CD4-positive, alpha-beta T cell treated with Interleukin-2 at 100 ng/mL for 4 hours (primary cell): ENCODE measurements at places on chromosomes 1 and 21.

GRCh38 chr1:66982561-66983260 is 57.9 kb downstream of the MIER1 start:
- DNase-seq = no peak

GRCh38 chr1:167454894-167455785 is 63.2 kb downstream of the CD247 start:
- DNase-seq = peak; percentile 73

DNA sequence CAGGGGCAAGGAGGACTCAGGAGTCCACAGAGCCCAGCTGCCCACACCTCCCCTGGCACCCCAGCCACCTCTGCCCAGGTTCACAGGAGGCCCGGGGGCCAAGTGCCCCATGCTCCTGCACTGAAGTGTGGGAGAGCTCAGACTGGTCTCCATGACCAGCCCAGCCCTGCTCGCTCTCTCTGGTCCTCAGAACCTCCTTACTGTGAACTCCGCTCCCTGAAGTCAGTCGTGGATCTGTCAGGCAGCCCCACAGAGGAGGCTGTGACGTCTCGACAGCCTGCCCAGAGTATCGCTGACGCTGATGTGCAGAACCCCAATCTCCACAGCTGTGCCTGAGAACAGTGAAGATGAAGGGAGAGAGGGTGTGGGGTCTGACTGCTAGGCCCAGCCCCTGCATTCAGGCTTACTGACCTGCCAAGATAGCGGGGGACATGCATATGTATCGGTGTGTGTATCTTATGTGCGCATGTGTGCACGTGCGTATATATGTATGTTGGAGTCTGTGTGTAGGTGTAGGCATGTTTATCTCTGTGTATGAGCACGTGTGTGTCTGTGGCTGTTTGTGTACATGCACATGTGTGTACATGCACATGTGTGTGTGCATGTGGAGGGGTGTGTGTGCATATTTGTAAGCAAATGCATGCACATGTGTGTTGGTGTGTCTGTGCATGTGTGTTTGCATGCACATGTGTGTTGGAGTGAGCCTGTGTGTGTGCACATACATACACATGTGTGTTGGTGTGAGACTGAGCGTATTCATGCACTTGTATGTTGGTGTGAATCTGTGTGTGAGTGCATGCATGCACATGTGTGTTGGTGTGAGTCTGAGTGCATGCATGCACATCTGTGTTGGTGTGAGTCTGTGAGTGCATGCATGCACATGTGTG is 118.5 kb upstream of the ARHGEF16 start:
- no peak for DNase-seq

DNA sequence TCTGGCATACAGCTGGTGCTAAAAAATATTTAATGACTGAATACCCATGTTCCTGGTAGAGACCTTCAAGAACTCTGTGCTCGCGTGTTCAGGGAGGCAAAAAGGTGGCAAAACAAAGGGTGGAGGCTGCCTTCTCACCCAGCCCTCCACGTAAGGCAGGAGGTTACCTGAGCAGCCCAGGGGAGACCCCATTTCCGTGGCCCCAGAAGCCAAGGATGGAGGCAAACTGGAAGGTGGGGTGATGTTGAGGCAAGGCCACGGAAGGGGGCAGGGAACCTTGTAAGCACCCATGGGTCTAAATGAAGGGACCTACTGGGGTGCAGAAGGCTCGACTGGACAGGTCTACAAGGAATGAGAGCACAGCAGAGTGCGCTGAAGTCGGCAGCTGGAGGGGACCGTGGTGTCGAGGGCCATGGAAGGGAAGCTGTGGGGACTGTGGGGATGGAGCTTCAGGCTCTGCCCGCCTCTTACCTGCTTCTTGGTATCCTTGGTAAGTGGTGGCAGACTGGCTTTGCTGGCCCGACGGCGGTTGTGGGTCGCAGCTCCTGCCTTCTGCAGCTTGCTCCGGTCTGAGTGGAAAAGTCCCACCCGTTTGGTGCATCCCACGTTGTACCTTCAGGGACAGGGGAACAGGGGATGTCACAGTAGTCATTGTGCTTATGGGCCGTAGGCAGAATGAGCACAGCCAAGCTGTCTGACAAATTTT is 8.9 kb upstream of the A3GALT2 start:
- no peak for DNase-seq

- no peak for DNase-seq
Observed at GRCh38 chr21:14495075-14495474, 51.0 kb downstream of the SAMSN1 start.

GRCh38 chr1:50416150-50416527 is 7.1 kb downstream of the DMRTA2 start:
- DNase-seq = no peak

GRCh38 chr1:2311184-2312032 is 79.9 kb downstream of the MORN1 start:
- DNase-seq = peak; percentile 48

- DNase-seq = no peak
Observed at GRCh38 chr1:26540351-26540750, 10.8 kb downstream of the RPS6KA1 start.

DNA sequence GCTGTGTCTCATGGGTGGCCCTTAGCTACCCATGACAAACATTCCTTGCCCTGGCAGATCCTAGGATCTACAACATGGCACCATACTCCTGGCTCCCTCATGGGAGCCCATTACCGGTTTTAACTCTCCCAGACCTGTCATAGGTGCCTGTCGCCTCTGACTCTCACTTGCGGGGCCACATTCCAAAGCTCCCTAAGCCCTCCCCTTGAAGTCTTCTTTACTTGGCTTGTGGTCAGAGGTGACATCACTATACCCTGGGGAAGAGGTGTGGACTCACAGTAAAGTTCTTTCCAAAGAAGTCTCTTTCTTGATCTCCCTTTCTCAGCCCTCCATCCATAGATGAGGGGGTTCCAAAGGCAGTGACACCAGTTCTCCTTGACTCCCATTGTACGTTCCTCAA is 5.4 kb upstream of the SLAMF9 start:
- no peak for DNase-seq

DNA sequence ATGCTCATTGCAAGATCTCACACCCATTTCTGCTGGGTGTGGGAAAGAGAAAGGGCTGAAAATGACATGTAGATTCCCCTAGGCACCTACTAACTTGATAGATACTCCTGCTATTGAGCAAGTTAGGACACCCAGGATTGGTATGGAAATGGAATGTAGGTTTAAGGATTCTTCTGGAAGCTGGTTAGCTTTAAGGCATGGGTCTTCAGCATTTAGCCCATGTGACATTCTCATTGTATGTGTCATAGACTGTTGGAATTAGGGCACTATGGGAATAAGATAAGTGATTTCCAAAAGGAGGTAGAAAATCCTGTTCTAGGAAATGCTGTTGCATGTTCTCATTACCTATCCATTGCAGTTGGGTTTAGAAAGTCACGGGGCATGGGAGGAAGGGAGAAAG is 76.2 kb downstream of the DISC1 start:
- DNase-seq = no peak

DNA sequence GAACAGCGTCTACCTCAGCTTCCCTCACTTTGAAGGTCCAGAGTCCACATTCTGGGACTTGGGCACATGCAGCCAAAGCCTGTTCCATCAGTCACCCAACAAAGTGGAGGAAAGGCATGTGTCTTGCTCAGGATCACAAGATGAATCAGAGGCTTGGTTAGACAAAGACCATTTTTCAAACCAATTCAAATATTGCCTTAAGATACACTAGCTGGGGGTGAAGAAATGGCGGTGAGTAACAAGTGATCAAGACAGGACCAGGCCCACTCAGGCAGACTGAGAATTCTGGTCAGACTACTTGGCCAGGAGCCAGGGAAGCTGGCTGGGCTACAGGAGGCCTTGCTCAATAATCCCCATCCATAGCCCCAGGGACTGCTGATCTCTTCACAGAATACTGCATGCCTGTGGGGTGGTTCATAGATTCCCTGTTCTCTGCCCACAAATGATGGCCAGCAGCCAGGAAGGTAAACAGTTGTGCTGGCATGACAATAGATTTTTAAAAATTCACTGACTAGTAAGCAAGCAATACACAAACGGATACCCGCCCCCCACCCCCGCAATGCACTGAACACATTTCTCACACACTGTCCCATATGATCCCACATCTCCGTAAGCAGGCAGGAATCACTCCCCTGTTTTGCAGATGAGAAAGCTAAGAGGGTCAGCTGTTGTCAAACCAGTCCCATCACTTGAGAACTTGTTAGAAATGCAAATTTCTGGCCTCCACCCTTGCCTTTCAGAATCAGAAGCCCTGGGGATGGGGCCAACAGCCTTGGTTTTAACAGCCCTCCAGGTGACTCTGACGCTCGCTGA is 27.2 kb downstream of the ERI3 start:
- no peak for DNase-seq

- no peak for DNase-seq
Observed at GRCh38 chr1:169163059-169163458, 56.6 kb downstream of the ATP1B1 start.

DNA sequence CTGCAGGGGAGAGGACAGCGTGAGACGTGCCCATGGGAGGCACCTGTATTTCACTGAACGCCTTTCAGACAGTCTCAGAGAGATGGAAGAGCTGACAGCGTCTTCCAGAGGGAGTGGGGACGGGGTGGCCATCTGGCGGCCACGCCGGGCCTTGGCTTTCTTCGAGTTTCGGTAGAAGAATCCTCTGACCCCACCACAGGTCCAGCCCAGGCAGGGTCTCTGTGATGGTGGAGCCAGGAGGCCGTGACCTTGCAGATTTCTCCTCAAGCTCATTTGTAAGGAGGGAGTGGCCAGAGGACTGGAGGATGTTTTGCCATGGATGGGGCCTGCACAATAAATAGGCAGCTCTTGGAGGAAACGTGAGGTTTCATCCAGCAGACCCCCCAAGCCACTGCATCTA is 47.6 kb upstream of the ADARB1 start:
- DNase-seq = no peak

DNA sequence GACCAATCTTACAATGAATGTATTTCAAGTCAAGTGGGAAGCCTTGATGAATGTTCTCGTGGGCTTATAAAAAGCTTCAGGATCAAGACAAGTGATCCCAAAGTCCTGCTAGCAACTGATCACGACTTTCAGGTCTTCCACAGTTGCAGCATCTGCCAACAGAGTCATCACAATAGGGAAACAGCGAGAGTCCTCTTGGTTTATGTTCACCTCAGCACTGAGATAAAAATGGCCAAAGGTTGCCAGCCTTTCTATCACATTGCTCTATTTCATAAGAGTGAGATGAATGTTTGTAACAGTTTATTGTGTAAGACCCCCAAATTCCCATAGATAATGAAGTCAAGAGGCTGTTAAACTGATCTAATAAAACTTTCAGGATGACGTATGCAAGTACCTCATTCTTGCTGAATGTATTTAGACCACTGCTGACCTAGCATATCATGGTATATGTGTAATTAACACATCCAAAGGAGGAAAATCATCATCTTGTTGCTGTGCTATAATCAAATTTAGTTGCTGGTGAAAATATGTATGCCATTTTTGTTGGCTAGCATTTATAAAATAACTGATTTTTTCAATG is 150.6 kb downstream of the TGFBR3 start:
- no peak for DNase-seq

DNA sequence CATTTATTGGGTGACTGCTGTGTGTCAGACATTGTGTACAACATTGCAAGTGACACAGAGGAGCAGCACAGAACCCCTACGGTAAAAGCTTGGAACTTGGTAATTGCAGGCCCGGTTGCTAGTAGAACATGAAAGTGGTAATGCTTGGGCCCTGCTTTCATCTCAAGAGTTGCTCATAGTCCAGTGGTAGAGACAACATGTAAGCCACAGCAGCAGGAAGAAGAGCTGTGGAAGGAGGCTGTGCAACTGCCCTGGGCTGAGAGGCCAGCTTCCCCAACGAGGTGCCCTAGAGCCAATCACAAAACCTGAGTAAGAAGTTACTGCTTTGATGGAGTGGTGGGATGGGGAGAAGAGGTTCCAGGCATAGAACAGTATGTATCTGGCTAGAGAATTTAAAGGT is 18.4 kb downstream of the CNIH4 start:
- no peak for DNase-seq

DNA sequence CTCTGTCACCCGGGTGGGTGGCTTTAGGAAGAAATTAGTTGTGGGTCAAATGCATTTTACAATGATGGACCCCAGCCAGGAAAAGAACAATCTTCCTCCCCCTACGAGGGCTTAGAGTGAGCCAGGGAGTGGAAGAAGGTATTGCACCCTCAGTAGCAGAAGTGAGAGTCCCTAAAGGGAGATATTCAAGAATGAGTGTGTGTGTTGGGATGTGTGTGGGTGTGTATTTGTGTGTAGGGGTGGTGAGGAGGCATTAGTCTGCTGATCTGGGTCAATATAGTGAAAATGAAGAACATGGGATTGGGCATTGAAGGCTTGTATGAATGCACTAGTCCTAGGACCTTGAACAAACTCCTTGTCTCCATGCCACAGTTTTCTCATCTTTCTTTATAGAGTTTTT is 85.2 kb upstream of the RUNX1 start:
- DNase-seq = no peak

GRCh38 chr1:41342774-41343355 is 18.4 kb upstream of the FOXO6 start:
- no peak for DNase-seq

- DNase-seq = no peak
Observed at GRCh38 chr1:201084295-201084694, 27.9 kb downstream of the CACNA1S start.

GRCh38 chr1:118337346-118337745 is 152.3 kb upstream of the SPAG17 start:
- no peak for DNase-seq

GRCh38 chr1:166354406-166354805 is 187.6 kb upstream of the FAM78B start:
- DNase-seq = no peak

DNA sequence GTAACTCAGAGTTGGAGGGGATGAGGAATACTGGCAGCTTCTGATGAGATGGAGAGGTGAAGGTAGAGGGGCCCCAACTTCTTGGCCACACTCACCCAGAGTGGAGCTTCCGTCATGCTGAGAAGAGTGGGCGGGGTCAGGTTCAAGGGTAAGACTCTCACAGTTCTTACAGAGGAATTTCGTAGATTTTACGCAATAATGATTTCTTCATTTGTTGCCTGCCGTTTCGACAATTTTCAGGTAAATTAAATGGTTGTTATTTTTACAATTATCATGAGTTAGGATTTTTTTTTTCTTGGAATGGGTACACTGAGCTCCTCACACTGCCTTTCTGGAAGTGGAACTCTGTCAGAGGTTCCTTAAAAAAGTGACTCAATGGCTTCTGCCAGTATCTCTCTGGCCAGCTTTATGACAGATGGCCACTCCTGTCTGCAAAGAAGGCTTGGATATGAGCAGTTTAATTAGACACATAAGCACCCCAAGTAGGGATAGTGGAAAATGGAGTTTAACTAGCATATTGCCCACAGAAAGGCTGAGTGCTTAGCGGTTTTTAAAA is 13.8 kb upstream of the NLRP3 start:
- DNase-seq = no peak

DNA sequence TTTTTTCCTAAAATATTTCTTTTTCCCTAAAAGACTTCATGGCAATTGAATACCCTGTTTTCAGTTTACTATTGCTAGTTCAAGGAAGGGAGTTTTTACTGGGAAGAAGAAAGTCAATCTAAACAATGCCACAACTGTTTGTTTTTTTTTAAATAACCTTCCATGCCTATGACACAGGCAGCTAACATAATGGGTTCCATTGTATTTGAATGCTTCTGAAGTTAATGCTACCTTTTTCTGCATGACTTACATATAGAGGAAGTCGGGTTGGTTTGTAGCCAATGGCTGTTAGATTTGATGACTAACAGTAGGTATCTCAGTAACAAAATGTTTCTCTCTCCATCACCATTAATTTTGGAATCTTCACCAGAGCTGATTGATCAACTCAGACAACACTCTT is 134.0 kb downstream of the KIF26B start:
- no peak for DNase-seq

GRCh38 chr1:217332431-217333065 is 298.3 kb downstream of the GPATCH2 start:
- no peak for DNase-seq

GRCh38 chr1:224189561-224189960 is 6.5 kb downstream of the DEGS1 start:
- DNase-seq = no peak
